ENCODE measurements at places on chromosomes 7 and 10.

DNA sequence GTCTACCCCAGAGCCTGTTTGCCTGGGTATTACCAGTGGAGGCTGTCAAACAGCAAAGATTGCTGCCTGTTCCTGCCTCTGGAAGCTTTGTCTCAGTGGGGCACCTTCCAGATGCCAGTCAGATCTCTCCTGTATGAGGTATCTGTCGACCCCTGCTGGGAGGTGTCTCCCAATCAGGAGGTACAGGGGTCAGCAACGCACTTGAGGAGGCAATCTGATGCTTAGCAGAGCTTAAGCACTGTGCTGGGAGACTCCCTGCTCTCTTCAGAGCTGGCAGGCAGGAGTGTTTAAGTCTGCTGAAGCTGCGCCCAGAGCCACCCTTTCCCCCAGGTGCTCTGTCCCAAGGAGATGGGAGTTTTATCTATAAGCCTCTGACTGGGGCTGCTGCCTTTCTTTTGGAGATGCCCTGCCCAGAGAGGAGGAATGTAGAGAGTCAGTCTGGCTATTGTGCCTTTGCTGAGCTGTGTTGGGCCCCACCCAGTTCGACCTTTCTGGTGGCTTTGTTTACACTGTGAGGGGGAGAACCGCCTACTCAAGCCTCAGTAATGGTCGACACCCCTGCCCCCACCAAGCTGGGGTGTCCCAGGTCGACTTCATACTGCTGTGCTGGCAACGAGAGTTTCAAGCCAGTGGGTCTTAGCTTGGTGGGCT is 62.2 kb downstream of the PPP1R9A start:
- DNase-seq = no peak

DNA sequence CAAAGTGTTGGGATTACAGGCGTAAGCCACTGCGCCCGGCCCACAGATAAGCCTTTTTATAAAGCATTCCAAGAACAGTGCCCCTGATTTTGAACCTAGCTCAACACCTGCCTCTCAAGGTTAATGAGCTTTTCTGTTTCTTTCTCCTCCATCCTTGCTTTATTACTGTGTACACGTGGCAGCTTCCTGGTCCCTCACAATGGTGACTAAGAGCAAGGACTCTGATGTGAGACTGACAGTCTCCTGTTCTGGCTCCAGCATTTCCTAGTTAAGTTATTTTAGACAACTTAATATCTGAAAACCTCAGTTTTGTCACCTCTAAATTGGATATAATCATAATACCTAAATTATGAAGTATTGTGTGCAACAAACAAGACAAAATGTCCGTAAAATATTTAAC is 9.9 kb downstream of the HABP2 start:
- no peak for DNase-seq

DNA sequence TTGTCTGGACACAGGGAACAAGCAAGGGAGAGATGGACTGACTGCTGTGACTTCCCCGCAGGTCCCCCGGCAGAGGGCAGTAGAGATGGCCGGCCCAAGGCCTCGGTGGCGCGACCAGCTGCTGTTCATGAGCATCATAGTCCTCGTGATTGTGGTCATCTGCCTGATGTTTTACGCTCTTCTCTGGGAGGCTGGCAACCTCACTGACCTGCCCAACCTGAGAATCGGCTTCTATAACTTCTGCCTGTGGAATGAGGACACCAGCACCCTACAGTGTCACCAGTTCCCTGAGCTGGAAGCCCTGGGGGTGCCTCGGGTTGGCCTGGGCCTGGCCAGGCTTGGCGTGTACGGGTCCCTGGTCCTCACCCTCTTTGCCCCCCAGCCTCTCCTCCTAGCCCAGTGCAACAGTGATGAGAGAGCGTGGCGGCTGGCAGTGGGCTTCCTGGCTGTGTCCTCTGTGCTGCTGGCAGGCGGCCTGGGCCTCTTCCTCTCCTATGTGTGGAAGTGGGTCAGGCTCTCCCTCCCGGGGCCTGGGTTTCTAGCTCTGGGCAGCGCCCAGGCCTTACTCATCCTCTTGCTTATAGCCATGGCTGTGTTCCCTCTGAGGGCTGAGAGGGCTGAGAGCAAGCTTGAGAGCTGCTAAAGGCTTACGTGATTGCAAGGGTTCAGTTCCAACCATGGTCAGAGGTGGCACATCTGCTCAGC is 6.0 kb downstream of the CYREN start:
- no peak for DNase-seq

GRCh38 chr7:113093561-113093960 is 6.9 kb upstream of the GPR85 start:
- no peak for DNase-seq

DNA sequence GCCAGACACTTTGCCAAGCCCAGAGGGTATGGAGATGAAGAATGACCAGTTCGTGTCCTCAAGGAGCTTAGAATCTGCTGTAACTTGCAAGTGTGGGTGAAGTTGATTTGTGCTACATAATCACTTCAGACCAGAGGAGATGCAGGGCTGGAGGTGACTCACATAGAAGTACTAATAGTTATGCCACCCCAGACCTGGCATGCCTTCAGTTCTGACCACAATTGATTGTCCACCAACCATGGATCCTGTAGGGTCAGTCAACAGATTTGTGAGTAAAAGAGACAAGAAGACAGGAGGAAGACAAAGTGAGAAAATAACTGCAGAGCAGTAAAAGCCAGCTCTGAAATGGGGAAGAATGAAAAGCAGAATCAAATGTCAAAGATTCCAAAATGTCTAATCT is 51.2 kb upstream of the BMPER start:
- no peak for DNase-seq

DNA sequence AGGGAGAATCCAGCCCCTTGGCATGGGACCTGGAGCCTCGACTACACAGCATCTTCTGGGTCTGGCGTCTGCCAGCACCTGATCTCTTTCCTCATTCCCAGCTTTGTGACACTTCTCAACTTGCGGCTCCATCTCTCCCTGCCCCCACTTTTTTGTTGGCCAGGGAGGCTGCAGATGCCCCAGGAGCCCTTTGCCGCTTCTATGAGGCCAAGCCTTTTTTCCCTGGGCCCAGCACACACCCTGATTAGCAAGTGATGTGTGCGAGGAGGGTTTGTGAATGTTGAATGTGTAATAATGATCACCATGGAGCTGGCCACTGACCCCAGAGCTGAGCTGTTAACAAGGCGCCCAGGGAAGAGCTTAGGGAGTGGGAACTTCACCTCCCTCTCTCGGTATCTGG is 4.4 kb downstream of the EVX1 start:
- DNase-seq = no peak

DNA sequence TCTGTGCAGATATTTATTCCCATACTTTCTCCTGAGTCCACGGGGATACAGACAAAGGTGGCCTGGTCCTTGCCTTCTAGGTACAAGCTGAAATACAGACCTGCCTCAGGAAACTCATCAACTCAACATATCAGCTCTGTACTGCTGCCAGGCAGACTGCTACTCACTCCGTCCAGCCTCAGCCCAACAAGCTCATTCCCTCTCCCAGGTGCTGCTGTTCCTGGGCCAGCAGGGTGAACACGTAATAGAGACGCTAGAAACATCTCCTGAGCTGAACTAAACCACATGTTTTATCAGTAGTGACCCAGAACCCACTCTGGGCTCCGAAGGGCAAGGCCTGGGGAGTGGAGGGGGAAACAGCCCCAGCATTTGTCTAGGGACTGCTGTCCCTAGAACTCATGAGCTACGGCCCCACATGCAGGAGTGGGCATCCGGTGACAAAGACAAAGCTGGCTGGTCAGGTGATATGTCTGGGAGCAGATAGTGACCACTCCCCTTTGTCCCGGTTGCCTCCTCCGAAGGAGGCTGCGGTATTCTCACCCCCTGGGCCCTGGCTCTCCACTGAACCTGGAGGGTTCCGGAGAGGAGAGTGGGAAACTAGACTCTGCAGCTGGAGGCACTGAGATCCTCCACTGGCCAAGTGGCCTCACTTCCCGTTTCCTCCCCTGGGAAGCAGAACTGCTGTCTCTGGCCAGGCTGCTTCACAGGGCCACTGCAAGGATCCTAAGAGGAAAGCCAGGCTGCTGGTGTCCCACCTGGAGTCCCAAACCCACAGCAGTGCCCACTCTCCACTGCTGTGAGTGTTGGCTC is 116.1 kb downstream of the FAM53B start:
- no peak for DNase-seq

DNA sequence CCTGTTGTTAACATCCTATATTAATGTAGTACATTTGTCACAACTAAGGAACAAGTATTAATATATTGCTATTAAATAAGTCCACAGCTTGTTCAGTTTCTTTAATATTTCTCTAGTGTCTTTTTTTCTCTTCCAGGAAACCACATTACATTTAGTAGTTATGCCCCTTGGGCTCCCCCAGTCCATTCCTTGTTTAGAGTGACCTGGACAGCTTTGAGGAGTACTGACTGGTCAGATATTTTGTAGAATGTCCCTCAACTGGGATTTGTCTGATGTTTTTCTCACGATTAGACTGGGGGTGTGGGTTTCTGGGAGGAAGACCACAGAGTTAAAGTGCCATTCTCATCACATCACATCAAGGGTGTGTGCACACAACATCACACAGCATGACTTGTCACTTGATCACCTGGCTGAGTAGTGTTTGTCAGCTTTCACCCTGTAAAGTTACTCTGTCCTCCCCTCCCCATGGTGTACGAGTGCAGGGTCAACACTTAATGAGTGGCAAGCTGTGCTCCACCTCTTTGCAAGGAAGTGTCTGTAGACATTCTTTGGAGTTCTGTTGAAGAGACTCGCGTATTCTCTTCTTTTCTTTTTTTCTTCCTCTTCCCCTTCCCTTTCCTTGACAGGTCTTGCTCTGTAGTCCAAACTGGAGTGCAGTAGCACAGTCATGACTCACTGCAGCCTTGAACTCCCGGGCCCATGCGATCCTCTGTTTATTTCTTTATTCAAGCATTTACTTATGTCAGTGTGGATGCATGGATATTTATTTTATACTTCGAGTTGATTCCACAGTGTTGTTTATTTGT is 10.2 kb downstream of the LMTK2 start:
- DNase-seq = no peak

- no peak for DNase-seq
These were observed 74.1 kb upstream of the PRKG1 start for GRCh38 chr10:51000164-51000563.
